ENCODE measurements at places on chromosomes 16 and 17.

GRCh38 chr17:75345514-75346167 lies 56.4 kb upstream of the SLC25A19 start:
- no peak for DNase-seq
- no peak overlapping the region for H3K4me3 ChIP-seq
- no peaks in the 10 kb centered on the region for H3K27me3 ChIP-seq
- H3K36me3 ChIP-seq, result no peaks in the 10 kb centered on the region

GRCh38 chr17:63140255-63140654 lies 174.2 kb downstream of the TANC2 start:
- no peaks in the 10 kb centered on the region for H3K4me1 ChIP-seq
- H3K27me3 ChIP-seq, result no peaks in the 10 kb centered on the region
- DNase-seq, result no peak
- no peak overlapping the region for H3K4me3 ChIP-seq
- H3K36me3 ChIP-seq, result no peaks in the 10 kb centered on the region
- no peak overlapping the region for H3K27ac ChIP-seq

DNA sequence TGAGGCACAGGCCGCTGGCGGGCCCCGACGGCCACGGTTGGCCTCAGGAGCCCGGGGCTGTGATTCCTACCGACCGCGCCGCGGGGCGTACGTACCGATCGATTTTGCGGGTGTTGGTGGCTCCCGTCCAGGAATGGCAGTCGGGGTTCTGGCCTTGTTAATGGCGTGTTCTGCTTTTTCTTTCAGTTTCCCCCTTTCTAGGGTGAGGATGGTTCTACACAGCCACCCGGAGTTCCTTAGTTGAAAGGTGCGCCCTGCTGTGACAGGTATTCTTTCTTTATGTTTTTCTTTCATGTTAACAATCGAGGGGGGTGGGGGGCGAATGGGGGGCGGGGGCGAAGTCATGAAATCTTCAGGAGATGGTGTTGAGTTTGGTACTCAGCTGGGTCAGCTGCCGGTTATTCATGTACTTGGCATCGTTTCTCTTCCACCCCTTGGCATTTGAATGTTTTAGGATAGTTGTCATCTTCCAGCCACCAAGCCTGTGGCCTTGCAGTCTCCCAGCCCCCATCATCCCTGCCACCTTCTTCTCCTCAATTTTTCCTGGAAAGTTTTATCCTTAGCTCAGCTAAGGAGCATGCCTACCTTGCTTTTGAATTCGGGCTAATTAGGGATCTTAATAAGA lies 802 bp downstream of the CYLD start:
- no peaks in the 10 kb centered on the region for H3K27me3 ChIP-seq
- no peak for DNase-seq
- peaks cover 22% of the 10 kb centered on the region for H3K4me1 ChIP-seq
- H3K27ac ChIP-seq, result peak overlapping the region; percentile 90
- H3K4me3 ChIP-seq, result peak overlapping the region; percentile 96
- H3K36me3 ChIP-seq, result peaks cover 4% of the 10 kb centered on the region

DNA sequence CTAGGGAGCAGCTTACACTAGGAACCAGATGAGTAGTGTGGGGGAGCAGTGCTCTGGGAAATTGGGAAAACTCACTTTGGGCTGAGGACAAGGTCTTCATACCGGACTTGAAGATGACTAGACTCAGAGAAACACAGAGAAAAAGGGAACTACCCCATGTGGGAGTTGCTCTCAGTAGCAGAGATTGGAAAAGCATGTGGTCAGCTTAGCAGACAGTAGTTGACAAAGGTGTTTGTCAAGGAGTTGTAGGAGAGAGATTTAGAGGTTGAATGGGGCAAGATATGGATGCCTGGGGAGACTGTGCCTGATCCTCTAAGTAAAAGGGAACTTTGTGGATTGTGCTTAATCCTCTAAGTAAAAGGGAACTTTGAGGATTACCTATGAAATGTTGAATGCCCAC lies 194.5 kb upstream of the COX10 start:
- no peaks in the 10 kb centered on the region for H3K36me3 ChIP-seq
- no peaks in the 10 kb centered on the region for H3K27me3 ChIP-seq
- DNase-seq, result no peak
- no peak overlapping the region for H3K27ac ChIP-seq

All from thoracic aorta (tissue), 2 donors.